ENCODE measurements at places on chromosomes 2 and 18.

GRCh38 chr2:79789811-79790210, 277.0 kb downstream of the CTNNA2 start:
- DNase-seq: no peak

GRCh38 chr2:132547090-132547687, 122.8 kb downstream of the LYPD1 start:
- peak; percentile 63 for DNase-seq

DNA sequence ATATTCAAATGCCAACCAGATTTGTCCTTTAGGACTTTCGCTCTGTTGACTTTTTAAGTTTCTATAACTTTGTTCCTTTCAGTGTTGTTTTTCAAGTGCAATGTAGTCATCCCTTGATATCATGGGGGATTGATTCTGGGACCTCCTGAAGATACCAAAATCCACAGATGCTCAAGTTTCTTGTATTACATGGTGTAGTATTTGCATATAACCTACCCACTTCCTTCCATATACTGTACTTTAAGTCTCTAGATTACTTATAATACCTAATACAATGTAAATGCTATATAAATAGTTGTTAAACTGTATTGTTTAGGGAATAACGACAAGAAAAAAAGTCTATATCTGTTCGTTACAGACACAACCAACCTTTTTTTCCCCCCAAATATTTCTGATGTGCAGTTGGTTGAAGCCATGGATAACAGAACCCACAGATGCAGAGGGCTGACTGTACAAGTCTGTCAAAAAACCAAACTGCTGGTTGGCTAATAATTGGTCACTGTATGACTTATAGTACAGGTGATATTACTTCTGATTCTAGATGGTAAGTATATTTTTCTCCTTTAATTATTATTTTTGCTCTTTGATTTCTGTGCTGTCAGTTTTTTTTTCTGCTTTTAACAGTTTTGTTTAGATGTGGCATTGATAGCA, 201.7 kb upstream of the STON1 start:
- DNase-seq: no peak

DNA sequence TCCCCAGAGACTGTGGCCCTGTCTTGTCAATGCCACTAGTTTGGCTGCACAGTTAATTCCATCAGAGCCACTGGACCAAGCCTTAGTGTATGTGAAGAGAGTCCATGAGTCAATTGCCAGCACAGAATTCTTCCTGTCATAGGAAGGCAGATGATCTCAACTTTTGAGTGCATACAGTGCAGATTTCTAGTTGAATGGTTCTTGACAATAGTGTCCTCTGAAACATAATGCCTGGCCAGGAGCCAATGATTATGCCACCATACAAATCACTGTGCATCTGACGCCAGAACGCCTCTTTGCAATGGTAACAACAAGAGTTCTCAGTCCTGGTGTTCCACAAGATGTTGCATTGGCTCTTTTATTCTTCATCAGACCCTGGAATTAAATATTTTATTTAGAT, 7.1 kb downstream of the NEUROD1 start:
- DNase-seq: no peak

GRCh38 chr2:210663631-210664089, 107.3 kb downstream of the CPS1 start:
- no peak for DNase-seq

- DNase-seq: no peak
These were observed 1603.8 kb upstream of the ACVR2A start for GRCh38 chr2:146241023-146241422.

DNA sequence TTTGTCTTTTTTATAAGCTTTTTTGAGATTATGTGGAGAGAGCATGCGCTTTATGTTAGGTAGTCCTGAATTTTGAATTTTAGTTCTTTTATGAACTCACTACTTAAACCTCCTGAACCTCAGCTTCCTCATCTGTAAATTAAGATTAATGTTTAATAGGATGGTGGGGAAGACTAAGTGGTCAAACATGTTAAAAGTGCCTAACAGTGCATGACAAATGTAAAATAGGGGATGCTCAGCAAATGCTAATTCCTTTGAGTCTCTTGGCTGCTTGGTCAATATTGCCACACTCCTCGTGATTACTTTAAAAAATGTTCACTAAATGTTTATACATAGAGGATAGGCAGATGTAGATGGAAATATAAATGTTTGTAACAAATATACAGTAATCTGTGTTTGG, 6.8 kb downstream of the BIRC6 start:
- no peak for DNase-seq

GRCh38 chr2:129758784-129759471, 220.5 kb upstream of the RAB6C start:
- DNase-seq: no peak

GRCh38 chr2:11404376-11405073, 60.1 kb upstream of the ROCK2 start:
- no peak for DNase-seq

- no peak for DNase-seq
These were observed 59.9 kb downstream of the GALNT1 start for GRCh38 chr18:35641467-35641866.

DNA sequence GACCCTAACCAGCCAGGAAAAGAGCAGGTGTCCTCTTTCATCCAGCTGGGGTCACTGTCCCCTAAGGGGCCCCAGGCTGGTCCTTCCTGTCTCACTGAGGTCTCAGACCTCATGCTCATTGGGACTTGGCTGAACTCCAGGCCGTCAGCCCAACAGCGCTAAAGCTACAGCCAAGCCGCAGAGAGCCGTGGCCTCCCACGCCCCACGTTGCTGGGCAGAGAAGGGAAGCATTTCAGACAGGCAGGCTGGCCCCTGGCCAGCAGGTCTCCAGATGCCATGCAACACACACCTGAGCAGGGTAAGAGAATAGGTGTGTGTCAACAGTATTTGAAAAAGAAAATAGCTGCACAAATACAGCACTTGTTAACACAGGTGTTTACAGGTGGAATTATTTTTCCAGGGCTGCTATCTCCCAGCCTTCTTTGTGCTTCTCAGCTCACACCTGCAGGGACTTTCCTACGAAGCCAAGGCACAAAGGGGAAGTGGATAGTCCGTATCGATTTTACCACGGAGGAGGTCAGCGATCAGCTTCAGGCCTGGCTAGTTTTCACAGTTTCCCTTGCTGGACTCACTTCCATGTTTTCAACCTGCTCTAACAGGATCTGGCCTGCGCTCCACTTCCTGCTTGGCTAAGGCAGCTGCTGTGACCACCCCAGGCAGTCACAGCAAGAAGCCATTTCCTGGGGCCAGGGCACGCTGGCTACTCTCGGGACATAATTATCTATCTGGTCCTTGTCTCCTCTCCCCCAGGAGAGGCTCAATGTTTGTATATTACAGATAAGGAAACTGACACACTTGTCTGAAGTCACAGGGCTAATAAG, 156.1 kb upstream of the ID2 start:
- peak; percentile 74 for DNase-seq

GRCh38 chr18:68713796-68714195, 1.1 kb downstream of the TMX3 start:
- DNase-seq: no peak

GRCh38 chr2:16640001-16640700, 25.5 kb downstream of the CYRIA start:
- DNase-seq: no peak

DNA sequence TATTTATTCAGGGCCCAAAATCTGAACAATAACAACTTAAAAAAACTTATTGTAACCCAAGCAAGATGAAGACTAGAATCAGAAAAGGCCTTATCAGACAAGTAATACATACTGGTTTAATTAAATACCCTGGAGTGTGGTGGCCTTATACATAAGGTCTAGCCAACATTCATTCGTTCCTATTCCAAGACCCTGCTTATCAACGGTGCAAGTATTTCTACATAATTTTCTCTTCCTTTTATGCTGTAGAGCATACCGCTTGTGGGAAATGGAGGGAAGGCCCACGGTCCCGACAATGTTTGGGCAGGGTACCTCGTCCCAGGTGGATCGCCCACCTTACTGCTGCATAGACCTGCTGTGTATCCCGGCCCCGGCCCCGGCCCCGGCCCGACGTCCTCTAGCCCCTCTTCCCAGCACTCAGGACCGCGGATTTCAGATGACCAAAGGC, 708 bp downstream of the ZNF24 start:
- no peak for DNase-seq

- DNase-seq: no peak
These were observed 16.2 kb downstream of the GPR75 start for GRCh38 chr2:53843595-53843994.

DNA sequence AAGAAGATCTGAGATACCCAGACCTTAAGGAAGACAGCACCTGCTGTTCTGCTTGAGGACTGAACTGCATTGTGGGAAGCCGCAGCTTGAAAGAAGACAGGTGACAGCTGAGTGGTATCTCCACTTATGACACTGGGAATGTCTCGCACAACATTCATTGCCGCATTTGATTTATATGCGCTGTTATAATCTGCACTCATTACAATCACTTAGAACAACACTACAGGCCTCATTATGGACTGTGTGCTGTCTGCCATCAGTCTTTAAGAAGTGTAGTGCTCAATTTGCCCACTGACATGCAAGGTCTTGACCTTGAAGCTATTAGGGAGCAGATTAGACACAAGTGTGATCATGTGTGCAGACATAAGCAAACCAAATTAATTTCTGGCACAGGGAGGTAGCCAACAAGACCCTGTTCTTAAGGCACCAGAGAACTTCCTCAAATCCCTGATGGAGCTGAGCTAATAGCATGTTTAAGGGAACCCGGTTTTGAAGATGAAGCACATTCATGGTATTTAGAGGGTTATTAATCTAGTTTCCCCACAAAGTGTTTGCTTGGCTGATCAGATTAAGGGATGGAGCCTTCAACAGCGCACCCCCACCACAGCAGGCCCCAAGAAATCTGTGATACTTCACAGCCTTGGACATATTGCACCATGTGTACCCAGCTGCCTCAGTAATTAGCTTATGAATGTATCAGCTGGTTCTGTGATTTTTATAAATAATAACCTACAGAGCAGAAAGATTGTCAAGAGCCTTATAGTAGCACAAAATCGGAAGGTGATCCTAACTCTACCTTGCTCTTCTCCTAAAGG, 146.8 kb downstream of the SATB2 start:
- peak; percentile 63 for DNase-seq

DNA sequence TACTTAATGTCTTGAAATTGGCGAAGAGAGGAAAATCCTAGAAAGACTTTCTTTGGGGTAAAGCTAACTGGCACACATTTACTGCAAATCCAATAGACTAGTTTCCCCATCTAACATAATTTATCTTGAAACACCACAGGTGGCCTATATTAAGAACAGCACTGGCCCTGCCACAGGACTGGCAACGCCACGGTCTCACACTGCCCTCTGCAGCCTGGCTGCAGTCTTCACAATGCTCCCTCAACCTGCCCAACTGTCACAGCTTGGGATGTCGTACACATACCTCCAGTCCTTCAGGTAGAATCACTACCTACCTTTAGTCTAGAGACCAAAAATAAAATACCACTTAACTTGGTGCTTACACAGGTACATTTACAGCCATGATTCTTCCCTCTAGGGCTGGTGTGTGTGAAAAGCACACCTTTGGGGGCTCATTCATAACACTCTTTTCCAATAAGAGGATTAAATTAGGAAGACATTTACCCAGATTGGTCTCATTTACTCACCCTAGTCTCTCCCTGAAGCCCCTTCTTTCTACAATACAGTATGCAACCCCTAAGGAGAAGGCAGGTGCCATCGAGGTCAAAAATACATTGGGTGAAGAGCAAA, 222.2 kb downstream of the C1D start:
- no peak for DNase-seq

DNA sequence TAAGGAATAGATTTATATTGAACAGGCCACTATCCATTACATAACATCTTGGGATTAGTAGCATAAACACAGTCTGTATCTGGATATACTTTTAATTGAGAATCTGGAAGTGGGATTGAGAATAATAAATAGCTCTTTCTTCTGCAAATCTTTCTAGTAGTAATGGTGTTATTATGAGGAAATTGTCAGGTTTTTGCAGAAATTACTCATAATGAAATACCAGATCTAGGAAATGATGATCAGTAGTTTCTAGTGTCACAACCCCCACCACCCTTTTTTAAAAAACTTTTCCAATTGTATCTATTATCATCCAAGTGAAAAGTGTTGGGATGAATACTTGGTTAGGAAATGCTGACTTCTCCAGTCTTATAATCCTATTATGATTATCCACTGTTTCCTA, 18.7 kb downstream of the NBEAL1 start:
- no peak for DNase-seq

DNA sequence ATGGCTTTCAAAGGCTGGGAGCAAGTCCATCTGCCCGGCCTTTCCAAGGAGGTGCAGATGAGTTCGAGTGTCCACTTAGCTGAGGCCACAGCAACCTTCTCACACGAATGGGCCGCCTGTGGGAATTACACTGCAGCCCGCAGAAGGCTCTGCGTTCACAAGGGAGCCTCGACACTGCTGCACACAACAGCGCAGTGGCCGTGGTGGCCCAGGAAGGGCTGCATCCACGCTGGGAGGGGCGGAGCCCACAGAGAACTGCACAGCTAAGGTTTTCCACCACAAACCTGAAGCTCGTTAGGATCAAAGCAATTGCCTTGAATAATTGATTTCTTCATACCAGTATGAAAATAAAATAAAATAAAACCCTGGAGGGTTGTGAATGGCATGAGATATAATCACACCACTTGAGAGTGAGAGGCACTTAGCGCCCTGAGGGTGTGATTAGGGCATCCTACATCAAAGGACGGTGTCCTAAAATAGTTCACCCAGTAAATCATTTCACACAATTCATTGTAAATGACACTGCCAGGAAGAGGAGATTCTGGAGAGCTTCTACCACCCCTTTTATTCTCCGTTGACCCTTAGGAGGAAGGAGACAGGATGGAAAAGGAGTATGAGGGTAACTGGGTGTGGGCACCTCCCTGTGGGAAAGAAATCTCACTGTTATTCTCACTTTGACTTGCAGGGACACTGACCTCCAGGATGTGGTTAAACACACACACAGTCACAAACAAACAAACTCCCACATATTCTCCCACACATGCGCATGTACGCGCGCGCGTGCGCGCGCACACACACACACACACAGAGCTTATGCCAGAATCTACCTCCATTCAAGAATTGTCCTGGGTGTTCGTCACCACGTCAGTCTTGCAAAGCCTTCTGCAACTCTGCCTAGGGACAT, 256.6 kb upstream of the ID2 start:
- no peak for DNase-seq

DNA sequence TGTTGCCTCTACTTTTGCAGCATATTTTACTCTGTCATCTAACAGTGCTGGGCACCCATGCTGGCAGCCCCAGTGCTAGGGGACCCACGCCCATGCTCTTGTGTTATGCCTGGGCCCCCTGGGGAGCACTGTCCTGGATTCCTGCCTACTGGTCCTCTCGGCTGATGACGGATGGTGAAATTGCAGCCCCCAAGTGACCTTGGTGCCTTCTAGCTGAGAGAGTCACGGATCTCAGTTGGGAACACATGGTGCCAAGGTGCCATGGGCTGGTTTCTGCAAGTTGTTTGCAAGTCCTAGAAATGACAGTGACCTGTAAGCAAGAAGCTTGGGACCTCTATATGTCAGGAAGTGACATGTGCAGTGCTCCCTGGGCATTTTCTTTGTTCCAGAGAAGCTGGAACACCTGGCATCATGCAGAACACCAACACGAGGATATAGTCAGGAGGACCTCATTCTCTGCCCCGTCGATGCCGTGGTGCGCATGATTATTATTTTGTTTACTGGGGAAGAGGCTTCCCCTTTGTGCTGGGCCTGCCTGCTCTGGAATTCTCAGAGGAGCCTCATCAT, 187.6 kb downstream of the LDLRAD4 start:
- no peak for DNase-seq
